Mucosa of gallbladder (tissue), 1 donor: ENCODE measurements at places on chromosomes 5 and 9.

- peak; percentile 68 for DNase-seq
Measured at GRCh38 chr9:35616681-35617459, 1.3 kb downstream of the CD72 start.

- DNase-seq, result no peak
Measured at GRCh38 chr9:118522093-118523028, 818.2 kb downstream of the TLR4 start.

- DNase-seq, result no peak
Measured at GRCh38 chr5:14790220-14790619, 81.4 kb downstream of the ANKH start.

GRCh38 chr9:18442629-18443491 is 31.1 kb upstream of the ADAMTSL1 start:
- DNase-seq, result peak; percentile 64

- no peak for DNase-seq
Measured at GRCh38 chr9:116027096-116027495, 126.5 kb upstream of the PAPPA start.

DNA sequence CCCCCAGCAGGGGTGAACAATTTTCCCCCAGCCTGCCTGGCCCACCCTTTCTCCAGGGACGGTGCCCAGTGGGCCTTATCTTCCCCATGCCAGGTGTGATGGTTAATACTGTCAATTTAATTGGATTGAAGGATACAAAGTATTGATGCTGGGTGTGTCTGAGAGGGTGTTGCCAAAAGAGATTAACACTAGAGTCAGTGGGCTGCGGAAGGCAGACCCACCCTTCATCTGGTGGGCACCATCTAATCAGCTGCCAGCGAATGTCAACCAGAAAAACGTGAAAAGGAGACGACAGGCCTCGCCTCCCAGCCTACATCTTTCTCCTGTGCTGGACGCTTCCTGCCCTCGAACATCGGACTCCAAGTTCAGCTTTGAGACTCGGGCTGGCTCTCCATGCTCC is 5.6 kb upstream of the FUT7 start:
- no peak for DNase-seq

DNA sequence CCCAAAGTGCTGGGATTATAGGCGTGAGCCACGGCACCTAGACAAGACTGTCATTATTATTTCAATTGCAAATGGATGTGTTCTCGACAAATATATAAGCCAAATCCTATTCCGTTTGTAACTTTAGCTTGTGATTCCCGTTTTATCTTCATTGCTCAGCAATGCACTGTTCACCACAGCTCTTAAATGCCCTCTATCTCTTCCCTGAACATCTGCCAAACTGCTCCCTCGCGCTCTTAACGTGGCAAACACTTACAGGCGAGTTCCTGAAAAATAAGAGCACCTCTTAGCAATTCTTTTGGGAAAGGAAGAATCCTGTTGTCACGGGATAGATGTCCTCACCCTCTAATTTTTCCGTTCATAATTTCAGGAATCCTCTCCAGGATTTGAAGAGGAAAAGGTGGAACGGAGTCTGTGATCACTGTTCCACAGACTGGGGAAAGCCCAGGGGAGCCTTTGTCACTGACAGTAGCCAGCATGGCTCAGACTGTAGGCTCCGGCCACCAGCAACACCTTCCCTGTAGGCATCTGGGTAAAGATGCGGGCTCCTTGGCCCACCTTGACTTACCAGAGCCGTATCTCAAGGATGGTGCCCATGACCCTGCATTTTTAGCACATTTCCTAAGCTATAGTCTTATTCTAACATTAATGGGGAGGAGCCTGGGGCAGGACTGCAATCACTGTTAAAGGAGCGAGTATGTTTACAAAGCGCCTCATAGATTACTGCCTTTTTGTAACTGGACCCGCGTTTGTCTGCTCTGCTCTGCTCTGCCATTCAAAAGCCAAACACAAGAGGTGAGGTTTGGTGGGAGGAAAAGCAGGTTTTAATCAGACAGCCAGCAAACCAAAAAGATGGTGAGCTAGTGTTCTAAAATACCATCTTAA is 20.2 kb upstream of the GNPDA1 start:
- DNase-seq, result no peak

DNA sequence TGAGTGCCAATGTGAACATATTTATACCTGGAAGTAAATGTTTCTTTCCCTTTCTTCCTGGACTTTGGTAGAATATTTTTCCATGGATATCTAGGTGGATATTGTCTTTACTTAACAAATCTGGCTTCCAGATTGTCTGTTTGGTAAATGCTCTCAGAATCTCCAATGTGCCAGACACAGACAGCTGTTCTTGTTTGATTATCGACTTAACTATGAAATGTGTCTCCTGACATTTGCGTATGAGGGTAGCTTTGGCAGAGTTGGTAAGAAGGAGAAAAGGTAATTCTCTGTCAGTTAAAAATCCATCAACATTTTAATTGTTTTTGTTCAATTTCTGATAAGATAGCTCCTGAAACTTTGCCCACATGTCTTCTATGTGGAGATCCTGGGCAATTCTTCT is 196.4 kb upstream of the NUDT12 start:
- DNase-seq, result no peak

- peak; percentile 34 for DNase-seq
Measured at GRCh38 chr5:123209502-123210027, 120.5 kb downstream of the PRDM6 start.

DNA sequence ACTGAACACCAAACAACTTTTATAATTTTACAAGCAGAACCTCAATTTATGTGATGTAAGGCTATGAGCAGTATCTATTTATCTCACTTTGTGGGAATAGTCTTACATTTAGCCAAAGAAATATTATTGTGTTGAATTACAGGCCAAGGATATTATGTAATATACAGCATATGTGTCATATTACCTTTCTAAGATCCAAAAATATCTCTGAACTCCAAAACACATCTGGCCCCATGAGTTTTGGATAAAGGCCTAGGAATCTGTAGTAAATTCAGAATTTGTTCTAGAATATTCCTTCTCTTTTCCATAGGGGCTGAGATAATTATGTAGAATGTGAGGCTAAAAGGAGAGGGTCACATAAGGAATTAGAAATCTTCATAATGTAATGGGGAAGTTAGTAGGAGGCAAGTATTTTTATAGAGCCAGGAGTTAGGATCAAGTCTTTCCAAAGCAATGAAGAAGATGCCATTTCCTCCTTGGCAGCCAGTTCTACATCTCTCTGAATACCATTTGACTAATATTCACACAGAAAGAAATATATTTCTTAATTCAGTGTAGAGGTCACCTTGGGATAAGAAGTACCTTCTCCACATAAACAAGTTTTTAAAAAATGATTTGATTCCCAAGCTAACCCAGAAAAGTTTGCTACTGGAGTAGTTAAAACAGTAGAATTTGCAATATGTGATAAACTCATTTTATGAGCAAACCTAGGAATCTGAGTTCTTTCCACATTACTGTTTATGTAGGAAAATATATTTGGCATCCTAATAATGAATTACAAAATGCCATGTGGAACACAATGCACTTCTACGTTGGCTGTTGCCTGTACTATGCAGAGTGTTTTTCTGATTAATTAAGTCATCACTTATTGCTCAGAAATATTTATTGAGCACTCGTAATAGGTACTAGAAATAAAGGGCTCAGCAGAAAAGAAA is 20.3 kb upstream of the GRAMD2B start:
- no peak for DNase-seq

GRCh38 chr9:21357479-21358460 is 7.1 kb upstream of the IFNA6 start:
- no peak for DNase-seq

DNA sequence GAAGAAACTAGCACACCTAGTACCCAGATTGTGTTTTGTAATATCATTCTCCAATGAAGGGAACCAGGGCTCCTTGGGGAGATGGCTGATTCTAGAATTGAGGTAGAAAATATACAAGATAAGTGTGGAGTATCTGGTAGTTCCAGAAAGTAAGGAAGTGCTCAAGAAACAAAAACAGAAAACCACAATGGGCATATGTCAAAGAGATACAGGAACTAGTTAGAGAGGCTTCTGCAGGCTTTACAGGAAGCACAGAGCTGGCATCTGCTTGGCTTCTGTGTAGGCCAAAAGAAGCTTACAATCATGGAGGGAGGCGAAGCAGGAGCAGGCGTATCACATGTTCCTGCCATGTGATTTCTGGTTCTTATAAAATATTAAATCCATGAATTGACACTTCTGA is 105.7 kb upstream of the TMEM161B start:
- DNase-seq, result no peak

GRCh38 chr9:134789168-134789567 is 91.4 kb upstream of the FCN2 start:
- DNase-seq, result no peak

GRCh38 chr9:134554373-134555093 is 87.1 kb upstream of the COL5A1 start:
- no peak for DNase-seq

DNA sequence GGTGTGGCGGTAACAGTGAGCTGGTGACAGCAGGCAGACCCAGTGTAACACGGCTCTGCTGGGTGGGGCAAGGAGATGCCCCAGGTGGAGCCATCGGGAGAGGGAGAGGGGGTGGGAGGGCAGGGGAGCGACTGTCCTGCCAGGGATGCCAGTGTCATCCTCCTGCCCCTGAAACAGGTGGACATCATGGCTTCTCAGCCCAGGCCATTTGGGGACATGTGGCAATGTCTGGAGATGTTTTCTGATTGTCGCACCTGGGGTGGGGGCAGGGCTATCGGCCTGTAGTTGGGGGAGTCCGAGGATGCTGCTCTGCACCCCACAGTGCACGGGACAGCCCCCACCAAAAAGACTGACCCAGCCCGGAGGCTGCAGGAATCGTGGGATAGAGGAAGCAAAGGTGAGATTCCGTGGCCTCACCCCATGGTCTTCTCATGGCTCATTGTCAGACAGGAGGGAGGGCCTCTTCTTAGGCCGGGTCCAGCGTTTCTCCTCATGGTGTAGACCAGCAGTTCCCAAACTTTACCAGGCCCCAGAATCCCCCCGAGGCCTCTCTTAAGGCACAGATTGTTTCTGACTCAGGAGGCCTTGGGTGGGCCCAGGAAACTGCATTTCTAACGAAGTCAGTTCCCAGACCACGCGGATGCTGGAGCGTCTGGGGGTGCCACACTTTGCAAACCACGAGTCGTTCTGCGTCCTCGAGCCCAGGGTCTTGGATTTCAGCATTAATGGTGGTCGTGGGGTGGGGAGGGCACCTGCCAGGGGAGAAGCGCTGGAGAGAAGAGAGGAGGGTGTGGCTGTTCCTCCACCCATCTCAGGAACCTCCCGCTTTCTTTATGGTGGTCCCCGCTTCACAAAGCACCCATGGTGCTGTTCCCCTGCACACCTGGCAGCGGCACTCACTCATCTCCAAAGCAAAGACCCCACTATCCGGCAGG is 11.0 kb downstream of the COL5A1 start:
- no peak for DNase-seq

DNA sequence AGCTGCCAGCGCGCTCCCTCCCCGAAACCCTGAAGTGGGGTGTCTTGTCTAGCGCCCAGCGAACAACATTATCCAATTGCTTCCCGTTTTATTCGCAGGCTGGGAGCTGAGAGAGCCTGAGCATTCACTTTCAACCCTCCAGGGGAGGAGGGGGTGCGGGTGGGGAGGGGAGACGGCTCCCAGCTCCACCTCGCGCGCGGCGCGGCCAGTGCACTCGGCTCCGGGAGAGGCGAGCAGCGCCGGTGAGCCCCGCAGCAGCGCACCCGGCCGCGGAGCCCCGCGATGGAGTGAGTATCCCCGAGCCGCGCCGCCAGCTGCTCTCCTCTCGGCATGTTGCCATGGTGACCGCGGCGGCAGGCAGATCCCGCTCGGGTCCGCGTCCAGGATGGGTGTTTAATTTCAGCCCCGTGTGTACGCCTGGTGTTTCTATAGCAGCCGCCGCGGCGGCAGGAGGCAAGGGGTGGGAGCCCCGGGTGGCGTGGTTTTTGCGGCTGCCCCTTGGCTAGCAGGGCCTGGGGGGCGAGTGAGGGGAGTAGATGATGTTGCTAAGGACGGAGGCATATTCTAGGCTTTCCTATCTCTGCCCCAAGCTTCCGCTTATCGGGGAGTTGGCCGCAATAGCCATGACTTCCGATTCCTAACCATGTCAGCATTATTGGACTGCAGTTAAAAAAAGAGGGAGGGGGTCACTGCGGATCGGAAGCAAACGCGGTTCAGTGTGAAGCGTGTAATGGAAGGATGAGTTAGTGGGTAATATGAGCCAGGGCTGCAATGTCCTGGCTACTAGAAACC is 139.2 kb upstream of the PALM2AKAP2 start:
- no peak for DNase-seq

DNA sequence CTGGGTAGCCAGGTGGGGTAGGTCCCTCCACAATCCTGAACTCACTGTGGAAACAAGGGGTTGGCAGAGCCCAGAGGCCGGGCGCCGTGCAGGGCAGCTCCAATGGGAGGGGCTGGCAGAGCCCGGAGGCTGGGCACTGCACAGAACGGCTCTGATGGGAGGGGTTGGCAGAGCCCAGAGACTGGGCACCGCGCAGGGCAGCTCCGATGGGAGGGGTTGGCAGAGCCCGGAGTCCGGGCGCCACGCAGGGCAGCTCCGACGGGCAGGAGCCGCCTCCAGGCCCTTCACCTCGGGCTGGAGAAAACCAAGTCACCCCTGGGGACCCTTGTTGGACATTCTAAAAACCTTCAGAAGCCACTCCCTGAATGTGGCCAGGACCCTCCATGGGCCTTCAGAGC is 9.3 kb downstream of the NACC2 start:
- DNase-seq, result peak; percentile 70

DNA sequence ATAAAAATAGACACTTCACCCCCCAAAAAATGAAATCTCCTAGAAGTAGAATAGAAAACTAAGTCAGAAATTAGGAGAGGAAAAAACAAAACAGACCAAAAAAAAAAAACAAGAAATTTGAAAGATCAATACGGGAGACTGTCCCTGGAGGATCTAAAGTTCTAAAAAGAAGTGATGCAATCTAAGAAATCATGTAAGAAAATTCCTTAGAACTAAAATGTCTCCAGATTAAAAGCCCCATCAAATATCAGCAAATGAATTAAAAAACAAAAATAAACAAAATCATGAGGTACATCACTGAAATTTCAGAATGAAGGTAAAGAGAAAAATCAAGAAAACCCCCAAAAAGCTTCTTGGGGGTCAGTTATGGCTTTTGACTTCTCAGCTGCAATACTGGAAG is 13.5 kb downstream of the FNIP1 start:
- DNase-seq, result no peak

DNA sequence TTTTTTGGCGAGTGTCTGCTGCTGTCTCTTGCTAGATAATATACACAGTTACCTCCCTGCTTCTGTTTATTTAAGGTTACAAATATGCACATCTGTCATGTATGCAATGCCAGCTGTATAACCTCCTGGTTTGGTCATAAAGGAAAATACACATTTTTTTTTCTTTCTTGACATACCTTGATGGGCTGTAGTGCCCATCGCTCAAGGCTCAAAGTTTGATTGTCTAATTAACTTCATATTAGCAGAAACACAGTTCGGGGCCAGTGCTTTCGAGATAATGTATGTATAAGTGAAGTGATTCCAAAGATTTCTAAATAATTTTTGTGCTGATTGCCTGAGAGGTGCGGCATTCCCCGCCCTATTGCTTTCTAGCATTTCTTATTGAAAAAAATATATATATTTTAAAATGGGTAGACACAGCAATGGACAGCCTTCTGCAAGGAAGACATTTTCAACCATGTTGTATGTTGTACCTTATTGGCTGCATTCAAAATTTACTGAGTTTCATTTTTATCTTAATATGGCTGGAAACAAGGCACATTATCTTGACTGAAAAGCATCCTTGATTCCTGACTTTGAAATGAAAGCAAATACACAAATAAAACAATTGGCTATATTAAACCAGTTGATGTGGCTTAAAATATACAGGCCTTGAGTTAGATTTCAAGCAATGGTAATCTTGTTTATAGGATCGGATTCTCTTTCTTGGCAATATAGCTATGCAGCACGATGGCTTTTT is 206.2 kb downstream of the MEF2C start:
- no peak for DNase-seq

GRCh38 chr5:177194268-177194667 is 60.7 kb downstream of the NSD1 start:
- no peak for DNase-seq
